Articular chondrocyte of knee joint (primary cell): ENCODE measurements at places on chromosomes 5 and 9. TPM values are rescaled to one million over a fixed set of nuclear protein-coding genes. Genes with fewer than 3 reads are reported as not detected.

The COL5A1 gene
- total RNA-seq: 401 and 437 TPM in 2 replicates

The GKAP1 gene
- 1.1 and 3.1 TPM in 2 replicates for total RNA-seq

The VLDLR gene
- 29.2 and 59.7 TPM in 2 replicates for total RNA-seq

The DIPK1B gene
- 0.13 and 0.65 TPM in 2 replicates for total RNA-seq

The PCDHGA7 gene
- total RNA-seq: 9.0 and 10.6 TPM in 2 replicates

The HAVCR2 gene
- 0.26 and 0.43 TPM in 2 replicates for total RNA-seq

The FBXO4 gene
- total RNA-seq: 21.2 and 23.9 TPM in 2 replicates

The RNF145 gene
- total RNA-seq: 39.9 and 41.8 TPM in 2 replicates

The SCGB3A2 gene
- total RNA-seq: not detected in 2 replicates

The FOXD4L4 gene
- total RNA-seq: 0.13 TPM in 1 of 2 replicates, not detected in the other

The TMEFF1 gene
- 0.26 and 0.32 TPM in 2 replicates for total RNA-seq
